Dermis blood vessel endothelial cell (primary cell): ENCODE measurements at places on chromosomes 6 and 20.

DNA sequence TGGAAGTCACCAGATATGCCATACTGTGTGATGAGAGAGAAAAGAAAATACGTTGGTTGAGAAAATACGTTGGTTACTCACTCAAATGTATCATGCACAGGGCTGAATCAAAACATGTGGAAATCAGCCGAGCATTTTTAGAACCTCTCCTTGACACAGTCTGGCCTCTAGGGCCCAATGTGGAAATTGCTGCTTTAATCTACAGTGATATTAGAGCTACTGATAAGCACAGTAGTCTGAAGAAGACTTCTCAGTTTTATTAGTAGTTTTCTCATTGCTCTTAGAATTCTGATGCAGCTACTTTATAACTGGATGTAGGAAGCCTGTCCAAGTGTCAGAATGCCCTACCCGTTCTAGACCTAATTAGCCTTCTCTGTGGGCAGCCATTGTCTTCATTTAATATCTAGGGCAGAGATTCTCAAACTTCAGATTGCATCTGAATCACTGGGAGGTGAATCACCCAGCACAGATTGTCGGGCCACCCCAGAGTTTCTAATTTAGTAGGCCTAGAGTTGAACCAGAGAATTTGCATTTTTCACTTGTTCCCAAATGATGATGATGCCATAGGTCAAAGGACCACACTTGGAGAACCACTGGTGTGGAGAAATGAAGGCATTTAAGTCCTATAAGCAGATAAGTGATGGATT, 229.1 kb downstream of the PLCB1 start:
- peak; percentile 13 for DNase-seq

GRCh38 chr6:47690791-47691190, 7.6 kb upstream of the ADGRF4 start:
- no peak for DNase-seq

DNA sequence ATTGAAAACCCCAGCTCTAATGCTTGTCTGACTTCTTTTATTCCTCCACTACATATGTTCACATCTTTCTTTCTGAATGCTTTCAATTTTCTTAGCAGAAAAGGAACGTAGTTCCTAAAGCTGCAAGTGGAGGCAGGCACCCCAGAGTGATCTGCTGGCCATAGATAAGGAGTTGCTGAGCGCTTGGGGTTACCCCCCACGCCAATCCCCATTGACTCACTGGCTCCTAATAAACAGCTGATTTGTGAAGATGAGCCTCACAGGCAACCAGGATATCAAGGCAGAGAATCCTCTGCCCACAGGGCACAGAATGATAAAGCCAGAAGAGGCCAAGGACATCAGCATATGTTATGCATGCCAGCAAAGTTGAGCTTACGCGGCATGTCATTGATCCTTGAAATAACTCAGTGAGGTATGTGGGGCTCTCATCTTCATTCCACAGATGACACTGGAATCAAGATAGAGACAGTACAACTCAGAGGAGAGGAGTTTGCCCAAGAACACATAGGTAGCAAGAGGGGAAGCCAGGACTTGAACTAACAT, 129.1 kb upstream of the PTPRT start:
- no peak for DNase-seq

DNA sequence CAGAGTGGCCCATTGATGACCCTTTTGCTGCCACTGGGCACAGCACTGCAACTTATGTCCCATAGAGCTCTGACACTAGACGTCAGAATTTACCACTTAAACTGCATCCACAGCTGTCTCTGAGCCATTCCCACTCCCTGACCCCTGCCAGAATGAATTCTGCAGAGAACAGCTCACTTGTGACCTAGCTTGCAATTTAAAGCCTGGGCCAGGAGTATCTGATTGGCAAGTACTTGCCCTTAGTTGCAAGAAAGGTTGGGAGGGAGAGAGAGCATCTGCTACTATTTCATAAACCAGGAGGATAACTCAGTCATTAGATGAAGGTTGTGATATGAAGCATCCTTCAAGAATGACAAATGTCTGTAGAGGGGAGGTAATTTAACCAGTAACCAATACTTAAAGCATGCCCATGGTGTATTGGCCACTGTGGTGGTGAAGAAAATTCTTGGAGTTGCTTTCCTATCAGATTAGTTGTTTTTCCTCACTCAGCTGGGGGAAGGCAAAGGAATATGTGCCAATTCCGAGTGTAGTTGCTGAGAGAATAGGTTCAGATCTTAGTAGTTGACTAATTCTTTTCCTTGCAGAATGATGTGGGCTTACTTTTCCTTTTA, 46.5 kb downstream of the IL22RA2 start:
- DNase-seq, result no peak

- DNase-seq, result no peak
These were observed 1.6 kb upstream of the PSMB8 start for GRCh38 chr6:32845384-32845884.

DNA sequence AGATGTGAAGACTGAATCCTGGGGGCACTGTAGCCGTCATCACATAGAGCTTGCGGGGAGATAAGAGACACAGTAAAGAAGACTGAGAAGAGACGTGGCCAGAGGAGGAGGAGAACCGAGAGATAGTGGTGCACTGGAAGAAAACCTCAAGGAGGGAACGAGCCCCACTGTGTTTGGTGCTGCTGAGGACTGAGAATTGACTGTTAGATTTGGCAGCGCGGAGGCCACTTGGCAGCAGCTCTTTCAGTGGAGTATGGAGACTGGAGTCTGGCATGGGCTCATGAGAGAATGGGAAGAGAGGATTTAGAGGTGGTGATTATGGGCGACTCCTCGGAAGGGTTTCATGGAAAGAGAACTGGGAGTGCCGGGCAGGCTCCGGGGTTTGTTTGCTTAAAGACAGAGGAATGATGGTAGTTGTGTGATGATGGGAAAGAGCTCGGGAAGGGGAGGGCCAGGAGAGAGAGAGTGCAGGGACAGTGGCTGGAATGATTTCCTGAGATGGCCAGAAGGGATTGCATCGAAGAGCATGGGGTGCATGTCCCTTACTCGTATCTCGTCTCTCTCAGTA, 18.0 kb downstream of the CDYL start:
- no peak for DNase-seq

GRCh38 chr20:45017281-45017680, 51.0 kb downstream of the STK4 start:
- DNase-seq, result no peak

DNA sequence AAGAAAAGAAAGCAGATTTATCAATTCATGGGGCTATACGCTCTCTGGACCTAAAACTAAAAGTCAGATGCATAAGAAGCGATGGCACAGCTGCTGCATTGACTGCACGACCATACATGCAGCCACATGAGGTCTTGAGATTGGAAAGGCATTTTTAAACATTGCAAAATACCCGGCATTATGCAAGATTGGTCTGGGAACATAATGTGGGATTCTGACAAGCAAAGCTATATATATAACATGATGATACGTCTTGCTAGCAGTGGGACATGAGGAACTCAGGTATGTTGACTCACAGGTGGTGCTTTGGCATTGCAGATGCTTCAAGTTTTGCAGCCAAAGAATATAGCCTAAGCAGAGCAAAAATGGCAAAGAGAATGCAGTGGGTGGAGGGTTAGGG, 55.1 kb downstream of the SAMD3 start:
- DNase-seq, result no peak

DNA sequence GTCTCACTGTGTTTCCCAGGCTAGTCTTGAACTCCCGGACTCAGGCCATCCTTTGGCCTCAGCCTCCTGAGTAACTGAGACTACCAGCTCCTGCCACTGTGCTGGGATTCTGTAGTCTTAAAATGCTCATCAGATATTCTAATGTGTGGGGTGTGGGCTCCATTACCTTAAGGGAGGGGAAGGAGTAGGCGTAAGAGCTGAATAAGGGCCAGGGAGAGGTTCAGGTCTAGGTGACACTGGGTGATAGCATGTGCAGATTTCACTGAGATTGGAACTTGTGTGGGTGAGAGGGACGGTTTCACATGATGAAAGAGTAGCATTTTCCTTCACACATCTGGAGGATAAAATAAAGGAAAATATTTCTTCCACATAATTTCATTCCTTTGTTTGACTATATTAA, 8.5 kb downstream of the AKAP12 start:
- DNase-seq, result no peak
